ENCODE measurements at places on chromosomes 16 and 17.

GRCh38 chr16:51129105-51129504 lies 22.0 kb downstream of the SALL1 start:
- DNase-seq, result no peak

- no peak for DNase-seq
Measured at GRCh38 chr16:88738151-88739084, 32.1 kb downstream of the CTU2 start.

DNA sequence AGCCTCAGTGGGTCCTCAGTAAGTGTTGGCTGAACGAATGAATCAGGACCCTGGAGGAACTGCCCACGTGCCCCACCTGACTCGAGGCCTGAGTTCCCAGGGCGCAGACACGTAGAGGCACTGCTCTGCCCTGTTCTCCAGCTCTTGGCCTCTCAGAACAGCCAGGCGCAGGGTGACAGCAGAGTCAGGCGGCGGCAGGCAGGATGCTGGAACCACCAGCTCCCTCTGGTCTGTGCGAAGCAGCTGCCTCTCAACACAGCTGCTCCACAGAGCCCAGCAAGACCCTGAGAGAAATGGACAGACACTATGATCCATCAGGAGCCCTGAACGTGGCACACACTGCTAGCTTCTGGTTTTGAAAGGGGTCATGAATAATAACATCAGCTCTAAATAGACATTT lies 53.1 kb upstream of the BCO1 start:
- DNase-seq, result no peak

DNA sequence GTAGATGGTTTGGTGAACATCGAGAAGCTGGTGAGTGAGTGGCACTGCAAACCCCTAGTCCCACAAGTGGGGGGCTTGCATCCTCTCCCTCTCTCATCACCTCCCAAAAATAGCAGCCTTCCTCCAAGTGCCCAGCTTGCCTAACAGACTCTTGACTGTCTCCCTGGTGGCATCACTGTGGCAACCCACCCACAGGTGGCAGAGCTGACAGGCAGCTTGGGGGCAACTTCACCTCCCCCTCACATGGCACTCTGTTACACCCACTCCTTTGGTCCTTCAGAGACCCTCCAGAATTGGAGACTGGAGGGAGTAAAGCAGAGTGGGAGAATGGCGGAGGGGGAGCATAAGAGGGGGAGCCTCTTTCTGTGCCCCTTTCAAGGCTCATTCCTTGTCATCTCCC lies 15.7 kb downstream of the RAPGEFL1 start:
- DNase-seq, result no peak

- no peak for DNase-seq
Measured at GRCh38 chr17:56441308-56441707, 152.2 kb upstream of the NOG start.

DNA sequence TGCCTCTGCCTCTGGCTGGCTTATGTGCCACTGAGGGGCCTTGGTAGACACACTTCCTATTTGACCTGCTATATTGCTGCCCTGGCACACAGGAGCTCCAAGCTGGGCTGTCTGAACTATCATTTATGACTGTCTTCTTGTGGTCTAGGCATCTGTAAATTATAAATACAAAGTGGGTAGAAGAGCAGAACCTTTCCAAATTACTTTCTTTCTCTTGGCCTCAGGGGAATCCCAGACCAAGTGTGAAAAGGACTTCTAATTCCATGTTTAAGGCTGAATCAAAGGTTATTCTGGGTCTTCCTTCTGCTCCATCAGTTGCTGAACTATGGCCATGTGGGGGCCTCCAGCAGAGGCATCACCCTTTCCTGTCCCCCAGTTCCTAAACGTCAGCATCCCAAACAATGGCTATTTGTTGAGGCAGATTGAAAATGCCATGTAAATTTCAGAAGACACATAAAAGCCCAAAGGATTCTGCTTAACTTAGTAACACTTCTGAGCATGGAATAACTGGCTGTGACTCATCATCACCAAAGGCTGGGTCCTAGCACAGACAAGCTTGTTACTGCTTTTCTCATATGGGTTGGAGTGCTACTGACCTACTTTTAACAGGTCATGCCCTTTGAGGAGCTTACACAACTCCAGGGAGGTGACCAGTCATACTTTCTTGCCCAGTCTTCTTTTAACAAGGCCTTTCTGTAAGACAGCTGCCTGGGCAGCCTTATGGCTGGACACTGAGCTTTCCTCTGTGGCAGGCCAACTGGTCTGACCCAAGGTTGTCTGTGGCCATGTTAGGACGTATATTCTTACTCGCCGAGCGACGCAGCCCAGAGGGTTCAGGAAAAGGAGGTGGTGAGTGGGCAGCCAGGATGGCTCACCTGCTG lies 154.8 kb downstream of the VPS53 start:
- no peak for DNase-seq

- DNase-seq, result no peak
Measured at GRCh38 chr17:32854207-32854606, 22.7 kb downstream of the MYO1D start.

GRCh38 chr17:80855948-80856862 lies 135.4 kb upstream of the CHMP6 start:
- DNase-seq, result no peak

DNA sequence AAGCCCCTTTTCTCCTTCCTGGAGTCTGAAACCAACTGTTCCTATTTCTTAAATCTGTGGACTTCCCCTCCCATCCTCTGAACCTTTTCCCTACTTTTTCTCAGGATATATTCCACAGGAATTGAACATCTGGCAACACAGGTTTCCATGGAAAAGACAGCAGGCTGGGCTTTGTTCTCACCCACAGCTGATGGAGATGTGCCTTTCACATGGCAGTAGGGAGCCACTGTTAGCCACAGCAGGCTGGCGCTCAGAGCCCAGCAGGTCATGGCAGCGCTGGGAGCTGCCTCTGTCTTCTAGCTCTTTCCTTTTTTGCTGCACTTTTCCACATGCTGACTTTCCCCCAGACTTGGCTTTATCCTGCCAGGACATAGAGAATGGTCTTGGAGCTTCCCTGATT lies 116.4 kb upstream of the NLRP1 start:
- no peak for DNase-seq

- no peak for DNase-seq
Measured at GRCh38 chr17:61556224-61557188, 34.5 kb downstream of the NACA2 start.

DNA sequence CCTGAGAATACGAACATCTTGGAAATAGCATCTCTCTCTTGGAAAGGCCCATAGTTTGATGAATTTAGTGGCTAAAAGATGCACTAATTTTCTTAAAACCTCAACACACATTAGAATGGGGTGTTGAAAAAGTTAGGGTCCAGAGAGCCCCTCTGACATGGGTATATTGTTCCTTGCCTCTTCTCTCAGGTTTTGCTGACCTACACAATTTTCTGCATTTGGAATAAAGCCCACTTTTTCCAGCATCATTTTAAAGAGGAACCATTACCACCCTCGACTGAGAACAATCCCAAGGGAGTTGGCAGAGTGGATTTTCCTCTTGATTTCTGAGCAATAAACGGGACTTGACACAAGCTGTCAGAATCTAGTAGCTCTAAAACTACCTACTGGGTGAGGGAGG lies 156.1 kb downstream of the PMP22 start:
- no peak for DNase-seq

- DNase-seq, result no peak
Measured at GRCh38 chr16:65790768-65791167, 575.7 kb upstream of the CDH5 start.

GRCh38 chr16:79713609-79714309 lies 113.2 kb upstream of the MAF start:
- no peak for DNase-seq

DNA sequence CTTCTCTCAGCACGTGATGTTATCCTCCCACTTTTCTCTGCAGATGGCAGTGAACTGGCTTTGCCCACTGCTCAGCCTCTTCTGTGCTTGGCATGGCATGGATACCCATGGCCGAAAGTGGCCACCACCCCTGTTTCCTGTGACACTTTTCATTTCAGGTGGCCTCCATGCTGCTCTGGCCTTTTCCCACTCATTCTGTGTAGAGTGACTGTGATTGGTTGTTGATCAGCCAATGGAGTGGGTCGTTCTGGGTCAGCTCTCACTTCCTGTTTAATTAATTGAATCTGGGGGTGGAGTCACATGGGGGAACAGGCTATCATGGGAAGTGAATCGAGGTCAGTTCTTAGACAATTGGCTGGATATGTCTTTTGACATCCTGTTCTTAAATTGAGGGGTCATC lies 350.1 kb upstream of the EEF2KMT start:
- no peak for DNase-seq

DNA sequence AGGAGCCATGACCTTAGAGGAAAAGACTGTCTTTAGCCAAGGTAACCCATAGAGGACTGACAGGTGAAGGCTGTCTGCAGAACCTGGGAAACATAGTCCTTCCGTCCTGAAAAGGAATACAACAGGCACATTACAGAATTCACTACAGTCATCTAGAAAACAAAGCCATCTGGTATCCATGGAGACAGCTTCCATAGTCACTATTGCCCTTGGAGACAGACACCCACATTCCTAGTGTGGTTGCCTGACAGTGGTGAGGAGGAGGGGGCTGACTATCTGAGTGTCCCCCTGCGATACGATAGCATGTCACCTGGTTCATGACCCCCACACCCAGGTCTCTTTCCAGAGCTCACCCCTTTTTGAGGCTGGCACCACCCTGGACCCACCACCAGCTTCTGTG lies 254.7 kb downstream of the CDH13 start:
- DNase-seq, result no peak

DNA sequence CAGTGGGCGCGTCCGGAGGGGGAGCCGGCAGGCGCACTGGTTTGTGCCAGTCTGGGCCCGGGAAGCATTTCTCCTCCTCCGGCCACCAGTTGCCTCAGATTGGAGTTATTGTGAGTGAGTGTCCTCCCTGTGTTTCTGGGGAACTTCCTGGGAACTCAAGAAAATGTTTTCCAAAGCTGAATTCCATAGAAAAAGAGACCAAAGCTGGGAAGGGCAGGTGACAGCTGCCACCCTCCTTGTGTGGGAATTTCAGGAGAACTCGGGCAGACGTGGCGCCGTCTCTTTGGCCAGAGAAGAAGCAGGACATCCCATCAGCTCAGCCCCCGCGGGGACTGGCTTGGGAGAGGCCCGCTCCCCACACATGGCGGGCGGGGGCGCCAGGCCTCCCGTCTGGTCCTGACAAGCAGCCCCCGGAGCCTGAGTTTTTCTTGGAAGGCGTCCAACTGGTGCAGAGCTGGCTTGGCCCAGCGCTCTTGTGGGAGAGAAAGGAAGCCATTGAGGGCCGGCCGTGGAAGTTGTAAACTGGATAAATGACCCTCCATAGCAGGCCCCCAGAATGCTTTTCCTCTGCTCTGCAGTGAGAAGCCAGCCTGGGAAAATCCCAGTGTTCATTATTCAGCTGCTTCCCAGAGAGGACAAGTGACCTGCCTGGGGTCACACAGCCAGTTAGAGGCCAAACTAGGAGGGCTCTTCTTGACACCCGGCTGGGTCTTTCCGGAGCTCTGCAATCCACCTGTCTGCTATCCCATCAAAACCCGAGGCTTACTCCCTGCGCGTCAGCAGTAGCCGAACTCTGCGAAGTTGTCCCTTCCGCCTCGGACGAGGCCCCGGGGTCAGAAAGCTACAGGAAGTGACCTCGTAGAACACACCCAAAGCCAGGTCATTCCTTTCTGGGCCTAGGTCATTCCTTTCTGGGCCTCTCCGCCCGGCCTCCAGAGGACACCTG lies 39.2 kb upstream of the GSE1 start:
- DNase-seq, result no peak

DNA sequence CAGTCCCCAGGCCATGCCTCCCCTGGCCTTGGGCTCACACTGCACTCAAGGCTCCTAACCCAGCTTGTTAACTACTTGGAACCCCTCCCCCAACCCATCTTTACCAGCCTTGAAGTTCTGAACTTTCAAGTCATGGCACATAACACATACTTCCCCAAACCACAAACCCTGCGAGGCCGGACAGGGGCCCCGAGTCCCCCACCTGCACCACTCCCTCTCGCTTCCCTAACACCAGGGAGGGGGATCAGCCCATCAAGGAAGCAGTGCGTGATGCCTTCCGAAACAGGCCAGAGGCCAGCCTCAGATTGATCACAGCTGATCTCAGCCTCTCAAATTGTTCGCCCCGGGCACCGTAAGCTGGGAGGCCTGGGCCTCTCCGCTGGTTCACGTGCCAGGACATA lies 3.0 kb upstream of the NLRC3 start:
- no peak for DNase-seq

GRCh38 chr16:10205688-10206087 lies 23.5 kb upstream of the GRIN2A start:
- DNase-seq, result no peak

GRCh38 chr16:51407199-51407598 lies 256.1 kb upstream of the SALL1 start:
- no peak for DNase-seq

DNA sequence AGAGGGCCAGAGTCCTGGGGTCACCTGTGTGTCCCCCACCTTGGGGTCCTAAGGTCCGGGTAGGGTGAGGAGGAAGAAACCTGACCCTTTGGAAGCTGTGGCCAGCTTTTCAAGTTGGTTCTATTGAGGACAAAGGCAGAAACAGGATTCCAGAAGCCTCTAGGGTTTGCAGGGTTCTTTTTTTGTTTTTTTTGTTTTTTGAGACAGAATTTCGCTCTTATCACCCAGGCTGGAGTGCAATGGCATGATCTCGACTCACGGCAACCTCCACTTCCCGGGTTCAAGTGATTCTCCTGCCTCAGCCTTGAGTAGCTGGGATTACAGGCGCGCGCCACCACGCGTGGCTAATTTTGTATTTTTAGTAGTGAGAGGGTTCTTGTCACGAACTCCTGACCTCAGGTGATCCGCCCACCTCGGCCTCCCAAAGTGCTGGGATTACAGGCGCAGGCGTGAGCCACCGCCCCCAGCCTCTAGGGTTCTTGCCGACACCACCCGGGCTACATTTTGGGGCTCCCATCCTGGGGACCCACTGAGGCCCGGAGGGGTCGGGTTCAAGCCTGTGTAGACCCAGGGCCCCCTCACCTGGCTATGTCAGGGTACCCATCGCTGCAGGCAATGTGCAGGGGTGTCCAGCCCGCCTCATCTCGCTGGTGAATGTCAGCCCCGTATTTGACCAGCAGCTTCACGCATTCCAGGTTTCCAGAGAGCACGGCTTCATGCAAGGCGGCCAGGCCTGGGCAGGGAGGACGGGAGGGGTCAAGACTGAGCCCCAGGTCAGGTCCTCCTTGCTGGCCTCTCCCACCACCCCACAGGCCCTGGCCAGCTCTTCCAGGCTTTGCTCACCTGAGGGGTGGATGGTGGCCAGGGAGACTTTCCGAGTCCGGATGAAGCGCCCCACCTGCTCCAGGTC lies 674 bp downstream of the PPP1R27 start:
- no peak for DNase-seq

Measured in breast epithelium (tissue), 4 donors.